ENCODE measurements at places on chromosomes 13 and 19.

- DNase-seq, result no peak
These were observed 27.7 kb downstream of the ZNF461 start for GRCh38 chr19:36638862-36639510.

DNA sequence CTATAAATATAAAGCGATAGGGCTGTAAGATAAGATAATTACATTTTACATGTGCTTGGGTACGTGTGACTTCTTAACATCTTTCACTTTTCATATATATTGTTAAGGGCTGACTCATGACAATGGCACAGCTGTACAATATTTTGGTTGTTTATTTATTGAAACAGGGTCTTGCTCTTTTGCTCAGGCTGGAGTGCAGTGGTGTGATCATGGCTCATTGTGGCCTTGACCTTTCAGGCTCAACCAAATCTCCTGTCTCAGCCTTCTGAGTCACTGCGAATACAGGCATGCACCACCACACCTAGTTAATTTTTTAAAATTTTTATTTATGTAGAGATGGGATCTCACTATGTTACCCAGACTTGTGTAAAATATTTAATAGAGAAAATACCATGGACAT, 2532.4 kb upstream of the PCDH20 start:
- no peak for DNase-seq

- DNase-seq, result peak; percentile 58
These were observed 10.1 kb upstream of the TPRX2 start for GRCh38 chr19:47848823-47849473.

DNA sequence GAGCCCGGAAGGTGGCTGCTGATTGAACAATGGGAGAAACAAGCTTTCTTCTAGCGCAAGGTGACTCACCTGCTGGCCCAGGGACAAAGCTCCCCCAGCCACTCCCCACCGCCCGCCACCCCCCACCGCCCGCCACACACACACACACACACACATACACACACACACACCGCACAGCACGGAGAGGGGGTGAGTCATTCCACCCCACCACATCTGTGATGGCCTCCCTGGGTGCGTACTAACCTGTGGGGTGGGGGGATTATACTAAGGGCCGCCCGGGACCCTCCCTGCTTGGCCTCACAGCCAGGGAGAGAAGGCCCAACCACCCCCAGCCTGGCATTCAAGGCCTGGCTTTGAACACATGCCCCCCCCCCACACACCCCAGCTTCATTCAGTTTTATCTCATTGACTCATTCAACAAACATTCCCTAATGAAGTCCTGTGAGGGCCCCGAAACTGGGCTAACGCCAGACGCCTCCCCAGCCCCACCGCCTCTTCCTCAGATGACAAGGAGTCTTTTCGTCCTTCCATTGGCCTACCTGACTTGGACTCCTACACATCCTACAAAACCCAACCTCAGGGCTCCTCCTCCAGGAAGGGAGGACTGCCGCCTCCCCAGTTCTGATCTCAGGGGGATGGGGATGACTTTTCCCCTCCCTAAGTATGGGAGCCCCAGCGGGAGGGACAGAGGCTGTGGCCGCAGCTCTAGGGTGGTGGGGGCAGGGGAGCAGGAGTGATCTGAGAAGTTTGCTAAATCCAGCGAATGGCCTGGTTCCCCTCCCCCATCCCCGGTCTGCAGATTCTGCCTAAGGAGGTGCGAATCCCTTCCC, 5.8 kb upstream of the ONECUT3 start:
- DNase-seq, result no peak

DNA sequence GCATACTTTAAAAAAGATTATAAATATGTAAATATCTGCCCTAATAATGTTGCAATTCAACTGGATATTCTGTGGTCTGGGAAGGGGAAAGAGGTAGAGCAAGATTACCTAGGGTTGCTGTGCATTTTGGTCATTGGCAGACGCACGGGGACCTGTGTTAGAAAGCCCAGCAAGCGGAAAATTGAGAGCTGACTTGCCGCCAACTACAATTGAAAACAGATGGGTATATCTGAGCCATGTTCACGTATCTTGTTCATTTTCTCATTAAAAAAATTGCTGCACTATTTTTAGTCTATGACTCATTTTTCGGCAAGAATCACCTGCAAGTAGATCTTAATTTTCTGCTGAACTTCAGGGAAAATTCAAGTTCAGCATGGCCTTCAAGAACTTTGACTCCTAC, 308.5 kb upstream of the TMTC4 start:
- no peak for DNase-seq

DNA sequence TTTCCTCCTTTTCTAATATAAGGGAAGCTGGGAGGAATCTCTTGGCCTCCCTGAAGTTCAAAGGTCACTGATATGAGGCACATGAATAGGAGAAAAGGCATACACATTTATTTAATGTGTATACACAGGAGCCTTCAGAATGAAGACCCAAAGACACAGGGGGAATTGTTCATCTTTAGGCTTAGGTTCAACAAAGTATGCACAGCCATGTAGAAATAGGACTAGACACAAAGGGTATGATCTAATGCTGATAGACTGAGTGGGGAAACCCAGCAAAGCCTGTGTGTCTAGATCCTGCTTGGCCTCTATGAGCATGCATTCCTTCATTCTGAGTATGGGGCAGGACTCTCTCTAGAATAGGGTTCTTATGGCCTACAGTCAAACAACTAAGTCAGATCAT, 177.1 kb upstream of the RFC3 start:
- DNase-seq, result no peak

Measured in HEK293T (cell line).